Panc1 (cell line): ENCODE measurements at places on chromosomes 3 and 15. TPM values are rescaled to one million over a fixed set of nuclear protein-coding genes. Genes with fewer than 3 reads are reported as not detected.

FBXW12 gene
- not detected for total RNA-seq

EPHB1 gene
- total RNA-seq = 0.46 TPM

IMPG2 gene
- total RNA-seq = 0.10 TPM

FBXO40 gene
- total RNA-seq = not detected

FHIT gene
- 2.2 TPM for total RNA-seq

PLS1 gene
- total RNA-seq = 36.1 TPM
